8988T (cell line): ENCODE measurements at places on chromosomes 11 and 22.

GRCh38 chr22:11605468-11605981, 3922.5 kb upstream of the OR11H1 start:
- DNase-seq = no peak

GRCh38 chr11:107744736-107745135, 32.9 kb upstream of the SLN start:
- no peak for DNase-seq

DNA sequence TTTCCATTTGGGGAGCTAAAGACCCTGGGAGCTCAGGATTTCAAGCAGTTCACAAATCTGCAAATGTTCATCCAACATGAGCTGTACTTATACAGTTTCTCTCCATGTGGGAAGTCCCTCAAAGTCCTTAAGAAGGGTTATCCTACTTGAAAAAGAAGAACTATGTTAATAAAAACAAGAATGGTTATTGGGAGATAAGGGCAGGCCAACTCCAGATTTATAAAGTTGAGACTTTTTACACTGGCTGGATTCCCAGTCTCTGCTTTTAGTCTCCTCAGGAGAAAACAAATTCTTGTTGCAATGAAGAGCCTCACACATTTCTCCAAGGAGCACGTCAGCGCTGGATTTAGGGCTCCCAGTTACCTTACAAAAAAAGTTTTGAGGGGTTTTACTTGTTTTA, 34.2 kb upstream of the CTTN start:
- no peak for DNase-seq

- no peak for DNase-seq
These were observed 471.4 kb downstream of the SOX6 start for GRCh38 chr11:15884777-15885540.

DNA sequence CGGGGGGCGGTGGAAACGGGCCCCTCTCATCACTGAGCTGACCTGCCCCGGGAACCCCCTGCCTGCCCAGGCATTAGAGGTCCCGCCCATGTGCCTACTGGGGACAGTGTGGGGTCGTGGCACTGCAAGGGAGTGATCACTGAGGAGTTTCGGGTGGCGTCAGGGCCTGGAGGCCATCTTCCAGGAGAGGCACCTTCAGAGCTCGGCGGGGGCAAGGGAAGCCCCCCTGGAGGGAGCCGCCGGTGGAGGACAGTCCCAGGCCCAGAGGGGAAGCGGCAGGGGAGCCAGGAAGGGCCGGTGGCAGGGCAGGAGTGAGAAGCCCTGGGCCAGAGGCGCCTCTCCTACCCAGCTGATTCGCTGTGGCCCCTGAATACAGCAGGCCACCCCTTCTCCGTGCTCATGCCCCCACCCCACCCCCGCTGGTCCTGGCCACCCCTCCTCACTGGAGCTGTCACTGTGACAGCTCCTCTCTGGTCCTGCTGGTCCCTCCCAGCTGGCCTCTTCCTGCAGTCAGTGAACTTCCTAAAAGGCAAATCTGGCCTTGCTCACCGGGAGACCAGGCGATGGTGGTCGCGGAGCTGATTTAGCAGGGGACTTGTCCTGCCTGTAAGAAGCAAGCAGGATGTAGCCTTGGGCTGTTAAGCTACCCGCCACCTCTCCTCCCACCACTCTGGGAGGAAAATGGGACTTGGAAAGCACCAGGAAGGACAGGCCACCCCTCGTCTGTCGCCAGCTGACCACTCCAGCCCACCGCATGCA, 2.0 kb upstream of the MAPK11 start:
- no peak for DNase-seq

DNA sequence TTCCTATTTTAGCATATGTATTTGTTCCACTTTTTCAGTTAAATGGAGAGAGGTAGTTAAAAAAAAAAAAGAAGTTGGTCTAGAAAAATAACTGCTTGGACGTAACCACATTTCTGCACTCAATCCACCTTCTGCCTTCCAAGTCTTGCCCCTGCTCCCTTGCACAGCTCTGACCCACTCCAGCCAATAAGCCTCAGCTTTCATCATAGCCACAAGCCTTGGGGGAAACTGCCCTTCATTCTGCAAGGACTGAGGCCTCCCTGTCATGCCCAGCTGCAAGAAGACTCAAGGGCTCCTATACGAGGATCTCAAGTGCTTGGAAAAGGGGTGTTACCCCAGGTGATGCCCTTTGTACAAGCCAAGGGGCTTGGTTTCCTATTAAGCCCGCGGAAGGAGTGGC, 36.0 kb upstream of the OAF start:
- DNase-seq = no peak

DNA sequence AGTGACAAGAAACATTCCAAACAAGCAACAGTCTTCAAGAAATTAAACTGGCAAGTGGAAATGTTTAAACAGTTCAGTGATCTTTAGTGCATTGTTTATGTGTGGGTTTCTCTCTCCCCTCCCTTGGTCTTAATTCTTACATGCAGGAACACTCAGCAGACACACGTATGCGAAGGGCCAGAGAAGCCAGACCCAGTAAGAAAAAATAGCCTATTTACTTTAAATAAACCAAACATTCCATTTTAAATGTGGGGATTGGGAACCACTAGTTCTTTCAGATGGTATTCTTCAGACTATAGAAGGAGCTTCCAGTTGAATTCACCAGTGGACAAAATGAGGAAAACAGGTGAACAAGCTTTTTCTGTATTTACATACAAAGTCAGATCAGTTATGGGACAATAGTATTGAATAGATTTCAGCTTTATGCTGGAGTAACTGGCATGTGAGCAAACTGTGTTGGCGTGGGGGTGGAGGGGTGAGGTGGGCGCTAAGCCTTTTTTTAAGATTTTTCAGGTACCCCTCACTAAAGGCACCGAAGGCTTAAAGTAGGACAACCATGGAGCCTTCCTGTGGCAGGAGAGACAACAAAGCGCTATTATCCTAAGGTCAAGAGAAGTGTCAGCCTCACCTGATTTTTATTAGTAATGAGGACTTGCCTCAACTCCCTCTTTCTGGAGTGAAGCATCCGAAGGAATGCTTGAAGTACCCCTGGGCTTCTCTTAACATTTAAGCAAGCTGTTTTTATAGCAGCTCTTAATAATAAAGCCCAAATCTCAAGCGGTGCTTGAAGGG, 6.0 kb downstream of the MALAT1 start:
- DNase-seq = no peak

GRCh38 chr11:129265125-129265788, 73.1 kb upstream of the ARHGAP32 start:
- DNase-seq = no peak

DNA sequence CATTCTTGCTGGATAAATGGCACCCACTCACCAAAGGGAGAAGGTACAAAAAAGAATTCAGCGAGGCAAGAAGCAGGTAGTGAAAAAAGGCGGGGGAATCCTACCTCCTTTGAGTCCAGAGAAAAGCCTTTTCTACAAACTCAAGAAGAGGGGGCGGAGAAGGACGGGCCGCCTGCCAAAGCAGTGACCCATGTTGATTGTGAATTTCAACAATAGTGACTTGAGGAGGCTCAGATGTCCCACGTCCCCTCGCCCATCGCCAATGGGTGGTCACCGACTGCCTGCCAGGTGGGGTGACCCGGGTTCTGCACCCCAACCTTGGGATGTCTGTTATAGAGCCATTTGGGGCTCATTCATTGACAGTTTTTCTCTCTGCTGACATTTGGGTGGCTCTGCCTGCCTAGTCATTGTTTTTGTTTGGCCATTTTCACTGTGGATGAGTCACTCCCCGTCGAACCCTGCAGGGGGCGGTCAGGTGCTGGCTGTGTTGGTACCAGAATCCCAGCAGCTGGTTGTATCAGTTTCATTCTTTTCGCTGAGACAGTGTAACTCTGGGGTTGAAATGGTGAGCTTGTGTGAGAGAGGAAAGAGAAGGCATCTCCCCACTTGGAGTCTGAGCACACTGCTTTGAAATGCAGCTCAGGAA, 163.4 kb upstream of the NCAM1 start:
- DNase-seq = no peak

DNA sequence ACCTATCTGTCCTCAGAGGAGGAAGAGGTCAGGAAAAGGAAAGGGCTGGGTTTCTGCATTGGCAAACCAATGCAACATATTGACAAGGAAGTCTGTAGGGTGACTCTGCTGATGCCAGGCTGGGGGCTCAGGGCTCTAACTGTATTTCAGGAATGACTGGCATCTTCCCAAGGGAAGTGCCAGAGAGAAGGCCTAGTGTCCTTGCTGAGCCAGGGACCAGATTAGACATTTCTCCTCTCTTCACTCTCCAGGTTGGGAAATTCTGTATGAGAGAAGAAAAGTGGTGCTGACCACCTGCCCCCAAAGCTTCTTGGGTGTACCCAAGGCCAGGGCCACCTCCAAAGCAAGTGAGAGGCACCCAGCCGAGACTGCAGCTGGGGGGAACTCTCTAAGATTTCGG, 27.2 kb downstream of the GRIK4 start:
- DNase-seq = no peak

- DNase-seq = no peak
These were observed 934 bp downstream of the HSD17B12 start for GRCh38 chr11:43681401-43681942.

GRCh38 chr11:72162891-72163492, 27.5 kb downstream of the FOLR3 start:
- DNase-seq = no peak

DNA sequence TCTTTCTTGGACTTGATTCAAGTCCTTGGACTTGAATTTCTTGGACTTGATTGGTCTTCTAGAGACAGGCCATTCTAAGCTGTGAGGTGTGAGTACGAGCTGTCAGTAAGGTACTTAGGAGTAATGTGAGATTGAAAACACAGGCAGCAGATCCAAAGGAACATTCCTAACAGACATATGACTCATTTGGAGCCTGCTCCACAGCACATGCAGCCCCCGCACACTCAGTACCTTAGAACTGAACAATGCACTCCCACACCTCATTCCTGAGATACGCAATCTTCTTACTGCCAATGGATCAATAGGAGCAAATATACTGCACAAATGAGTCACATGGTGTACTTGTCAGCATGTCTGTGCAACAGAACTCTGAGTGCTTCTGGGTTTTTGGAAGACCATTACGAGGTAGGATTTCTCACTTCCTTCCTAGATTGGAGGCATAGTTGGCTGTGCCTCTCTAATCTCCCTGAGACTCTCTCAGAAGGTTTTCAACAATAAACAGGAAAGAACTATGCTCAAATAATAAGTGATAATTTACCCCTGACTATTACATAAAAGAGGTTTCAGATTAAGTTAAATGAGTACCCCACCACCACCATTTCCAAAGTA, 243.1 kb downstream of the KCNA4 start:
- no peak for DNase-seq

DNA sequence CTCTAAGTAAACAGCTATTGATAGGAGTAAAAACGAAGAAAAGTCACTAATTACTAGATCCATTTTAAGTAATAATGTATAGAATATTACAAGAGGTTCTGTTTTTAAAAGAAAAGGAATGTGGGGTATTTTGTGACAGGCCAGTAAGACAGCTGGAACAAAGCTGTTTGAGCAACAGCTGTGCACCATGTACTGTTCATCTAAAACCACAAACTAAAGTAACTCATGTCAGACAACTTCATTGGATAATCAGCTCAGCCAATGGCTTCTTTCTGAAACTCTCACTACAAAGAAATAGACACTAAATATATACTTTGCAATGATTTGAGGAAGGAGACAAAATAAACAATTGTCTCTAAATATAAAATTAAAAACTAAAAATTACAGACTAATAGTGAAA, 16.1 kb downstream of the RRAS2 start:
- DNase-seq = no peak

- DNase-seq = no peak
These were observed 37.5 kb downstream of the TNRC6B start for GRCh38 chr22:40215266-40215665.

DNA sequence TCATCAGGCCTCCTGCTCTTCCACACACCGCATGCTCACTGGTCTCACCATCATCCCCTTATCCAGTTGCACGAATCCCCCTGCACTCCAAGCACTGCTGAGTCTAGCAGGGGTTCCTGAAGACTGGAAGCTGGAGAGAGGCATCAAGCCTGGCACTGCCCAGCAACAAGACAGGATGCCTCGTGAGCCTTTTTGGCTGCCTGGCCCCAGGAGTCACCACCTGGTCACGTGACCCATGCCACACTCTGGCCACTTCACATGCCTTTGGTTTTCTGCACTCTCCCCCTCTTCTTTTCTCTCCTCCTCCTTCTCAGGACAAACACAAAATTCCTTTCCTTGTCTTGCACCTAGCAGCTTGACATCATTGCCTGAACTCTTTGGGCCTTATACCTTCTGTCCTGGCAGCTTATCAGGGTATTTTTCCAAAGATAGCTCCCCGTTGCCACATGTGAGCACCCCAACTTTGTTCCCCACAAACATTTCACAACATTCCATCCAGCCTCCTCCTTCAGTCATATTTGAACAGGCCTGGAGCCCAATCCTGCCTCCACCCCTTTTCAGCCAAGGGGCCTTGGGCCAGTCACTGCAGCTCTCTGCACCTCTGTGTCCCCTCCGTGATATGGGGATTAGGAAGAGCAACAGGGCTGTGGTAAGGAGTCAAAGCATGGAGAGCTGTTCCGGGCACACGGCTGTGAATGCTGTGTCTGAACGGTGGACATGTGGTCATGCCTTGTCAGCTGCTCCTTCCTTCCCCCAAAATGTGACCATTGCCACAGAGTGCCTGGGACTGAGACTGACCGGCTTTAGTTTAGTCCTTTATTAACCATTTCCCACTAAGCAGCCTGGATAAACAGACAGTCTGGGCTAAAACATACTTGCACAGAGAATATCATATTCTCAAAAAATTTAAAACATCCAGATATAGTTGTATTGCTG, 2.8 kb upstream of the PACSIN2 start:
- DNase-seq = no peak

- DNase-seq = no peak
These were observed 2.5 kb downstream of the TMEM184B start for GRCh38 chr22:38270091-38270992.

DNA sequence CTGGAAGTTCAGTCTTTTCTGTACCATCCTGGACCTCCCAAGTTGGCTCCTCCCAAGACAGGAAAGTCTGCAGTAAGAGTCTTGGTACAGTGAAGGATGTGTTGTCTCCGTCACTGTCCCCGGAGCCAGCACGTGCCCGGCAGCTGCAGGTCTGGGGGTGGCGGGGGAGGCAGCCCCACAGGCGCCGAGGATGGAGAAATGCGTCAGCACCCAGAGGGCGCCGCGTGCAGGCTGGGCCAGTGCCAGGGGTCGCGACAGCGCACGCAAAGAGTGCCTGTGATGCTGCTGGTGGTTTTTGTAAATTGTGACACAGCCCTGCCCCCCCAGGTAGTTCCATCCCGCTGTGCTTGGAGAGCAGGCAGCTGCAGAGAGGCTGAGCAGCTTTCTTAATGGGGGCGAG, 1200.5 kb downstream of the BRD1 start:
- DNase-seq = no peak

GRCh38 chr11:94536386-94536785, 7.3 kb upstream of the FUT4 start:
- DNase-seq = no peak

DNA sequence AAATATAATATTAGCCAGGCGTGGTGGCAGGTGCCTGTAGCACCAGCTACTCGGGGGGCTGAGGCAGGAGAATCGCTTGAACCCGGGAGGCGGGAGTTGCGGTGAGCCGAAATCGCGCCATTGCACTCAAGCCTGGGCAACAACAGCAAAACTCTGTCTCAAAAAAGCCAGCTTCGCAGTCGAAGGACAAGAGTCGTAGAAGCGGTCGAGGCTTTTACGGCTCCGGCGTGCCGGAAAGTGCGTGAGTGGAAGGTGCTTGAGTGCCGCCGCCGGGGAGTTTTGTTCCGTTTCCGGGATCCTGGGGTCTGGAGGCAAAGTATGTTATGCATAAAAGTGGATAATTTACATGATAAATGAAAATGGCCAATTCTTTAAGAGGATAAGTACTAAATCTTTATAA, 43.6 kb downstream of the SYN3 start:
- DNase-seq = no peak

GRCh38 chr11:36620246-36620645, 22.2 kb upstream of the RAG2 start:
- DNase-seq = no peak

GRCh38 chr11:122423273-122423672, 232.2 kb upstream of the UBASH3B start:
- no peak for DNase-seq
